ENCODE measurements at places on chromosomes 13 and 19.

GRCh38 chr13:50970956-50971355 lies 61.4 kb downstream of the RNASEH2B start:
- DNase-seq: no peak

- peak; percentile 97 for DNase-seq
Observed at GRCh38 chr19:3500429-3501101, at the start of gene DOHH. Gene DOHH (minus strand): TSS chr19:3500674. CDS start chr19:3496814, 3,860 bp downstream.

GRCh38 chr13:35979361-35979951 lies 151.7 kb downstream of the DCLK1 start:
- DNase-seq: peak; percentile 72

DNA sequence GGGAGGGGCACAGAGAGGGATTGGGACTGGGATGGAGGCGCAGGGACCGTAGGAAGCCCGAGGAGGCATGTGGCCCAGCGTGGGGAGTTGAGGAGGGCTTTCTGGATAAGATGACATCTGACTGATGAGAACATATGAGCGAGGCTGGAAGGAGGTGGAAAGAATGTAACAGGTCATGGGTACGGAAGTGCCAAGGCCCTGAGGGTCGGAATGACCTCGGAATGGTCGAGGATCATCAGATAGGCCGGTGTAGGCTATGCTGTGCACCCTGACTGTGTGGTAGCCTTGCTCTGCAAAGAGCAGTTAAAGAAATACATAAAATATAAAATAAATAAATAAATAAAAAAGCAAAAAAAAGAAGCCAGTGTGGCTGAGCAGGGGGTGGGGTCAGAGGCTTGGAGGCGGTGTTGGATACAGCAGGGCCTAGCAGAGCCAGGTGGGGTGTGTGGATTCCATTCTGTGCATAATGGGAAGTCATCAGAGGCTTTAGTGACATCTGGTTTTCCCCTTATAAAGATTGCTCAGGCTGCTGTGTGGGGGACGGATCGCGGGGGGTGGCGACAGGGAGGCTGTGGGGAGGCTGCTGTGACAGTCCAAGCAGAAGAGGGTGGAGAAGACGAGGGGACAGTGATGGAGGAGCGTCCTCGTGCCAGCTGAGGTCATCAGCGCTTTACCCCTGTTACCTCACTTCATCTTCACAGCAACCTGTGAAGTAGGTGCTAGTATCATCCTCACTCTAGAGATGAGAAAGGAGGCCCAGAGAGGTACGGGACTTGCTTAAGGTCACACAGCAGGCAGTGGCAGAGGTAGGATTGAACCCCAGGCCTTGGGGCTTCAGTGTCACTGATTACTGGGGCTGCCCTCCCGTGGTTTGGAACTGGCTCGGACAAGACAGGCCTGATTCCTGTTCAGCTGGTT lies 5.0 kb downstream of the PAK4 start:
- DNase-seq: no peak

GRCh38 chr13:79468819-79469218 lies 12.1 kb upstream of the NDFIP2 start:
- no peak for DNase-seq

- DNase-seq: no peak
Observed at GRCh38 chr19:32544917-32545316, 36.1 kb upstream of the PDCD5 start.

- no peak for DNase-seq
Observed at GRCh38 chr19:55504252-55504603, 16.0 kb downstream of the SSC5D start.

DNA sequence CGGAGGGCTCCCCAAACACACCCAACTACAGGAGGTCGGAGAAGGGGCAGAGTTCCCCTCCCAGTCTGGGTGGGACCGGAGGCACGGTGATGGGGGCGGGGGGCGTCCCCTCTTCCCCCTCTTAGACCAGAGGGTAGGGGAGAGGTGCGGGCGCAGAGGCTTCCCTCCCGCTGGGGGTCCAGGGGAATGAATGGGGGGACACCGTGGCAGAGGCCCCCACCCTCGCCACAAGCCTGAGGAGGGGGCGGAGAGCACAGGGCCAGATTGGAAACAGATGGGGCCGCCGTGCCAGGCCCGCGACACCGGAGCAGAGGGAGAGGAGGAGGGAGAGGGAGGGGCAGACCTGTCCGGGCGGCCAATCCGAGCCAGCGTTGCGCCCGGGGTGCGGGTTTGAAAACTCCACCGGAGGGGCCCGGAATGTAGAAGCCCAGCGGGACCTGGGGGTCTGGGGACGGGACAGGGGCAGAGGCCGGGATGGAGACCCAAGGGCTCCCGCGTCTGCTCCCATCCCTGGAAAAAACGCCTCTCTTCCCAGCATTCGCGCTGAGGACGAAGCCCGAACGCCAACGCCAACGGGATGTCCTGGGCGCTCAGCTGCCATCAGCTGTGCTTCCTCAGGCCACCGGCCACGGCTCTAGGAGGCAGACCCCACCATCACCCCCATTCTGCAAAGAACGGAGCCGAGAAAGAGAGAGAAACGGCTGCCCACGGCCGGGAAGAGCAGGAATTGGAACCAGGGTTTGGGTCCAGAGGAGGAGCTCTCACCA lies 46.8 kb downstream of the PTPRS start:
- no peak for DNase-seq

DNA sequence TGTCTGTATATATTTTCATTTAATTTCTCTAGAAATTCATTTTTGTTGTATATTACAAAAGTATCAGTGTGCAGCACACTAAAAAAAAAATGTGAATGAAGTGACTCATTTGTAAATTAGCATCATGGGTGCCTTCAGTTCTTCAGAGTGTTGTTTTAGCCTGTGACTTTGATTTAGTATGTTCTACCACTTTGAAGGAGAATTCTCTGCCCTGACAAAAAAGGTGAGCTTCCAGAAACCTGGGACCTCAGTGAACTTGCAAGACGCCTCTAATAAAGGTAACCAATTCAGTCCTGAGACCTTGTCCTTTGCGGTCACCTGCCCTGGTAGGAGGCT lies 2.4 kb downstream of the METTL21C start:
- peak; percentile 19 for DNase-seq

GRCh38 chr19:47765523-47766358 lies 12.8 kb upstream of the SELENOW start:
- DNase-seq: peak; percentile 54

DNA sequence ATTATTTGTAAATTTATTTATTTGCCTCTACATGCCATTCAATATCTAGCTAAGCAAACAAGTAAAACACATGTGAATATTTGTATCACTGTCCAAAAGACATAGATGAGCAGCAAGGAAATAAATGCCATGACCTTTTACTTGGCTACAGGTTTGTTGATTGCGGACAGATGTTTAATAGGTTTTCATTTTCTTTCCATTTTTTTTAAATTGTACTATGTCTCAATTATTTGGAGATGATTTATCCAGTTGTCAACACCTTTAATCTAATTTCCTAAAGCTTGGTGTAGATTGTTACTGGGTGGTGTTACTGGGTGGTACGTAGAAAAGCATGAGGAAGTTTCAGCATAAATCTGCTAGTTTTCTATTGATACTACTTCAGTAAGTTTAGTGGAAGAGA lies 560.6 kb upstream of the SPRY2 start:
- no peak for DNase-seq

DNA sequence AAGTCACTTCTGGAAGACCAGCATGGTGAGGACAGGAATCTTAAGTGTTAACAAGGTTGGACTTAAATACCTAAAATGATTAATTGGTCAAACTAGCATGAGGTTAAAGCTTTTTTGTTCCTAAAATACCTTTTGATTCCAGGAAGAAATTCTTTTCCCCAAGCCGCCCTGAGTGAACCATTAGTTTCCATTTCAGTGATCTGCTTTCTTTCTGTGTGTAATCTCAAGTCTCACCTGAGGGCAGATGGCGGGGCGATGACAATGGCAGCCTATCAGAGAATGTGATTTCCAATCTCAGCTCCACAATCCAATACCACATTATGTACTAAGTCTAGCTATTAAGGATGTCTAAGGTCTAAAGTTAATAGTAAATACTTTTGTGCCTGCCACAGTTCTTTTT lies 390.9 kb upstream of the SGCG start:
- DNase-seq: peak; percentile 21

- no peak for DNase-seq
Observed at GRCh38 chr13:31192306-31192705, 7.5 kb upstream of the B3GLCT start.

DNA sequence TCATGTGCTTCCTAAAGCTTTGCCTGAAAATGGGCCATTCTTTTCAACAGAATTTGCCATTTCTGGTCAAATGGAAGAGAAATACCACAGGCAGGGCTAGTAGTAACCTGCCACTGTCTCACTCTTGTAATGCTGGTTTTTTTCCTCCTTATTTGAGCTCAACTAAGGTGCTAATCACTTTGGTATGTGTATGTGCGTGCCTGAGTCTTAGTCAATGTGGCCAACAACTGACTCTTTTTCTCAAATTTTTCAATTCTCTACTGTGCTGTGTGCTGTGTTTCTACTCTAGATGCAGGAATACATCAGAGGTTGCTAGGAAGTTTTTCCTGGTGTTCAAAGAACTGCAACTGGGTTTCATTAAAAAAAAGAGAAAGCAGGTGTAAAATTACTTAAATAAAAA lies 870.2 kb downstream of the EFNB2 start:
- DNase-seq: peak; percentile 88

DNA sequence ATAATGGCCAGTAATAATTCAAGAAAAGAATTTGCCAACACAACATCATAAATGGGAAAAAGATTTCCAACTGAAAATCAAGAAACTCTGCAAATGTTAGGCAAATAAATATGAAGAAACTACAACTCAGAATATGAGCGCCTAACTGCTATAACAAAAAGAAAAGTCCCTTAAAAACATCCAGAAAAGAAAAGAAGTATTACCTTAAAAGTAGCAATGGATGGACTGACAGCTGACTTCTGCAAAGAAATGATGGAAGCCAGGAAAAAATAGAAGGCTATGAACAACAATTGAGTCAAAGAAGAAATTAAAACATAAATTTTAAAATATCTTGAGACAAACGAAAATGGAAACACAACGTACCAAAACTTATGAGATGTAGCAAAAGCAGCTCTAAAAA lies 482.3 kb upstream of the ZNF507 start:
- DNase-seq: no peak

DNA sequence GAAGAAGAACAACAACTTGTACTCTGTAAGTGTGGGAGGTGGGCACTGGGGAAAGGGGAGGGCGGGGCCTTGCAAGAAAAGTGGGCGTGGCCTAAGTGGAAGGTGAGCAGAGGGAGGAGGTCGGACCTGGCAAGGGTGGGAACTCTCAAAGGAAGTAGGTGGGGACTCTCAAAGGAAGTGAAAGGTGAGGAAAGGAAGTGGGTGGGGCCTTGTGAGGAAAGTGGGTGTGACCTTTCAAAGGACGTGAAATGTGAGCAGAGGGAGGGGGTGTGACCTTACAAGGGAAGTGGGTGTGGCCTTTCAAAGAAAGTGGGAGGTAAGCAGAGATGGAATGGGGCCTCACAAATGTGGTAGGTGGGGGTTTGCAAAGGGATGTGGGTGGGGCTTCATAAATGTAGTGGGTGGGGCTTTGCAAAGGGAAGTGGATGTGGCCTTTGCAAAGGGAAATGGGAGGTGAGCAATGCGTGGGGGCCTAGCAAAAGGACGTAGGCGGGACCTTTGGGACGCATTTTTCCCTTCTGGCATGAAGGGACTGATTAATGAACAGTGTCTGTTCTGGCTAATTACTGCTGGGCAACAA lies 25.9 kb downstream of the ACSBG2 start:
- peak; percentile 2 for DNase-seq

DNA sequence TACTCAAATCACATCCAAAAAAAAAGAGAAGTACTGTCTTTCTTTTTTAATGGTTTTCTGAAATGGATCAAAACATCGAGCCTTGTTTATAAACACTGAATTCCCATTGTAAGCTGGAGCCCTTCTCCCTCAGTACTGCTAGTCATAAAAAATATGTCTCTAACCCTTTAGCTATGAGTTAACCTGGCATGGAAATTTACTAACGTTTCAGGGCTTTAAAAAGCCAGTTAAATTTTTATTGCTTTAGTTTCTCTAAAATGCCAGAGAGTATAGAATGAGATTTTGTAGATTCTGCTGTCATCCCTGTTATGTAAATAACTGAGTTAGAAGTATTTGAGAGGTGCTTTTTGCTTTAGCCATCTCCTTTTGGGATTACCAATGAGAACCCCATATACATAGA lies 528.3 kb downstream of the EFNB2 start:
- DNase-seq: no peak

Measured in kidney tubule cell (primary cell).